ENCODE measurements at places on chromosomes 11 and 22.

GRCh38 chr11:111976767-111977145 is 39.6 kb downstream of the DIXDC1 start:
- DNase-seq = no peak

DNA sequence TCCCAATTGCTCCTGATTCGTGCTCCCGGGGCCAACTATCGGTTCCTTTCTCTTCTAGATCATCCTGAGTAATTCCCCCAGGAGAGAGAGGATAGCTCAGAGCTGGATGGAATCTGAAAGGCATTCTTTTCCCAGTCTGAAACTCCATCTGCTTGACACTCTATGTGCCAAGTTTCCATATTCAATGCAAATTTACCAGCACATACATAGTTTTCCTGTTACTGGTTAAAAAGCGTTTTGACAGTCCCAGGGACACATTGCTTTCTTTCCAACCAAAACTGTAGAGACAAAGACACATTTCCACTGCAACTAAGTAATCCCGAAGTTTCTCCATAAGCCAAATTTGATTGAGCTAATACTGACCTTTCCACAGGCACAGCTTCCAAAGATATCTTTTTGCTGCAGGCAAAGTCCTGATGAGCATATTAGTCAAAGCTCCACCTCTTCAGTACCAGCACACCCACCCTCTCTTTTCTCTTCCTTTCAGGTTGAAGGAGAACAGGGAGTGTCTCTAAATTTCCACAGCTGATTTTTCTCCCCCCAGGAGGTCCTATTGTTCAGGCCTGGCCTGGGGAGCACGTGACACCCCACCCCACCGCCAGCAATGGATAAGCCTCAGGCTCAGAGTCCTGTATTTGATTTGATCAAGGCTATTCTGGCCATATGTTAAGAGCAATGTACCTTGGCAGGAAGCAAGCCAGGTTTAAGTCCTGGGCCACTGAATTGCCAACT is 9.7 kb upstream of the ANKK1 start:
- DNase-seq = no peak

GRCh38 chr22:41842996-41843970 is 10.4 kb downstream of the SREBF2 start:
- DNase-seq = no peak

GRCh38 chr22:26860301-26860700 is 202.9 kb downstream of the MIAT start:
- no peak for DNase-seq

GRCh38 chr11:128939591-128939990 is 3.1 kb downstream of the TP53AIP1 start:
- DNase-seq = no peak

DNA sequence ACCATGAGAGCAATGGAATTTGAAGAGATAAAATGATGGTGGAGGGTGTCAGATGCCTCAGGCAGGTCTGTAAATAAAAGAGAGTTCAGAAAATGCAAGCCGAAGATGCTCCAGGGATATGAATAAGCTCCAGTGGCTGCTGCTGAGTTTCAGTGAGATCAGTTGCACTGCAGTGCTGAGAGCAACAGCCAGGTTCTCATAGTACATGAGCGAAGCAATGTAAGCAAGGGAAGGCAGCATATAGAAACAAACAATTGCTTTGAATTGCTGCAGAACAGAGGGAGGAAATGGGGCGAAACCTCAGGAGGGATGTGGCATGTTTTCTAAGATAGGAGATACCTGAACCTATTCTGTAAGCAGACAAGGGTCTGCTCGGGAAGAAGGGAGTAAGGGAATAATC is 369.5 kb downstream of the AASDHPPT start:
- no peak for DNase-seq

GRCh38 chr11:58958500-58958899 is 19.2 kb downstream of the GLYATL1 start:
- peak; percentile 79 for DNase-seq

- no peak for DNase-seq
Observed at GRCh38 chr11:121717296-121717695, 264.5 kb upstream of the SORL1-AS1 start.

DNA sequence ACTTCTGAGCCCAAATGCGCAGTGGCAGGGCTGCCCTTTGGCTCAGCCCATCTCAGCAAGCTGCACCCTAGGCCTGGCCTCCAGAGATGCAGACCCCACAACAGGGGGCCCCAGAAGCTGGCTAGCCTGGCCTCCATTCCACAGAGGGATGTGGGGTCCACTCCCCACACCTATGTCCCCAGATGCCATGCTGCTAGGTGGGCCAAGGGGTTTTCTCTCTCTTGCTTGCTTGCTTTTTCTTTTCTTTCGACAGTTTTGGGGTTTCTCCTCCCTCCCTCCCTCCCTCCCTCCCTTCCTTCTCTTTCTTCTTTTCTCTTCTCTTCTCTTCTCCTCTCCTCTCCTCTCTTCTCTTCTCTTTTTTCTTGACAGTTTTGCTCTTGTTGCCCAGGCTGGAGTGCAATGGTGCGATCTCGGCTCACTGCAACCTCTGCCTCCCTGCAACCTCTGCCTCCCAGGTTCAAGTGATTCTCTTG is 9.6 kb downstream of the SCARF2 start:
- DNase-seq = no peak

DNA sequence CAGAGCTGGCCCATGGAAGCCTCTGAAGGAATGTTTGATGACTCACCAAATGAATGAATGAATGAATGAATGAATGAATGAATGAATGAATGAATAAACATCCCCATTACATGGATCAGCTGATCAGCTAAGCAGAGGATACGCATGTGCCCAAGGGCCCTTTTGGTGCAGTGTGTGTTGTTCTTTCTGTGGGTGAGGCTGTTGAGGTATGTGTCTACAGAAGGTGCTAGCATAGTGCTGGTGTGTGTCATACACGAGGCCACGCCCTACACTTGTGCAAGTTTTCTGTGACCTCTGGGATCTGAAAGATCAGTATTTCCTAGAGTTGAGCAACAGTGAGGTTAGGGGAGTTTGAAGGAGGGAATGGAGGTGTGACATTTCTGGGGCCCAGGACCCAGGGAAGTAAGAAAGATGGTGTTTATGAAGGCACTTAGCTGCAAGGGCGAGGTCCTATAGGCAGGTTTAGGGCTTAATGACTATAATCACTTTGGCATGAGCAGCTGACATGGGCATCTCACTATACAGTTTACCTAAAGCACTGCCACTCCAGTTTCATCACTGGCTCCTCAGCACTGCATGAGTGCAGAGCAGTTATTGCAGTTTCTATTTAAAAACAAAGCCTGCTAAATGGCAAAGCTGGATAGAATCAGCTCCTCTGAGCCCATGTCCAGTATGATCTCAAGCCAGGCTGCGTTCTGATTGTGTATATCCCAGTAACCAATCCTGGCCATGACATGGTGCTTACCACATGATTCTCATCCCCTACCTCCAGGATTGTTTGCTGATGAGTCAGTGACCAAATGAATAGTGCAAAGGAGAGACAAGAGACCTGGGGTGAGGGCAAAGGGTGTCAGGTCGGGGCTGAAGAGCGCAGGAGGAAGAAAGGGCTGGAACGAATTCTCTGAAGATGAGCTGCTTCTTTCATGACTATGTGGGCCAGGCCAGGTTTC is 36.4 kb upstream of the E2F8 start:
- DNase-seq = no peak

DNA sequence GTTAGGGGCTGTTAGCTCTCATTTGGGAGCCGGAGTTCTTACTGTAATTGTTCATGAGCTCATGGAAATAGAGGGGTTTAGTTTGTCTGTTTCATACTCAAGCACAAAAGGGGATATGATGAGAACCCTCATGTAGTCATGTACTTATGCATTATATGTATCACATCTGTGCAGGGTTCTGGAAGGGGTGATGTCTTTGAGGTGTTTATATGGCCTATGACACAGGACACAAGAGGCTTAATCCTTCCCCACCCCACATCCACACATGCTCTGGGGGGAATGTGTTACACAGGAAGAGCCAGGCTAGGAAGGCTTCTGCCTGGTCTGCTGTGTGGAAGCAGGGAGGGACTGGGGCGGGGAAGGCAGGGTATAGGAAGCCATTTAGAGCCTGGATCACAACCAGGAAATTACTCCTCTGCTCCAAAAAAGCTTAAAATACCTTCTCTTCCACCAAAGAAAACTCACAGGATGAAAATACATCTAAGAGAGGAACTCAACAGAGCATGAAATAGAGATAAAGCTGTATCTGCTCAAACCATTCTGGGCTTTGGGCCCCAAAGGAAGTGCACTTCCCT is 316.1 kb downstream of the TMEM135 start:
- DNase-seq = no peak

GRCh38 chr11:45079567-45079942 is 66.9 kb upstream of the PRDM11 start:
- no peak for DNase-seq

GRCh38 chr11:130096823-130097222 is 27.1 kb downstream of the APLP2 start:
- DNase-seq = no peak

- no peak for DNase-seq
Observed at GRCh38 chr11:71169313-71169712, 83.1 kb downstream of the SHANK2 start.

DNA sequence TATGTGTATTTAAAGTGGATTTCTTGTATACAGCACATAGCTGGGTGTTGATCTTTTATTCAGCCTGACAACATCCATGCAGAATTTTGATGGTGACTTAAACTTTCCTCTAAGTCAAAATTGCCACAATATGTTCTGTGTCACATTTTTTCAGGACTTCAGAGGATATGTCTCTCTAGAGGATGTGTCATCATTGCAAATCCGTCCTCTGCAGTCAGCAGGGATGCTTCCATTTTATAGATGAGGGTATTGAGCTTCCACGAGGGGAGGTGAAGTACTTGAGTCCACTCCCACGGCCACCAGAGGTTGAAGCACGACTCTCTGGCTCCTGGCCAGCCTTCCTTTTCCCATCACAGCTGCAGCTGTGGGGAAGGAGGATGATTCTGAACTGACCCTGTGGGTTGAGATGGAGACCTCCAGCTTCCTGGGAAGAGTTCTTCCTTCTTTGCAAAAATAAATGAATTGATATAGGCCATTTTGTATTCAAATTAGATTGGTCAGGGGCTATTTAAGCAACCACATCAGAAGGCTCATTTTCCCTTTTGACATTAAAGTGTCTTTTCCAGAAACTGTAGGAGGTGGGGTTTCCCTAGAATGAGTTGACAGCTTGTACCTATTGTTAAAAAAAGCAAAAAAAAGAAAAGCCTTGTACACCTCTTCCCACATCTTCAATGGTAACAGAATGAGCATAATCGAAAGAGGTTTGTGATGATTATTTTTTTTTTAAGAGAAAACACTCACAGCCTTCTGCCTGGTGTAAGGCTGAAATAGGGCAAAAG is 55.2 kb upstream of the MYEOV start:
- peak; percentile 8 for DNase-seq

- DNase-seq = no peak
Observed at GRCh38 chr11:75903276-75903675, 88.3 kb downstream of the UVRAG start.

GRCh38 chr11:92297567-92298553 is 73.2 kb downstream of the FAT3 start:
- DNase-seq = no peak

GRCh38 chr11:117612177-117612576 is 184.8 kb downstream of the DSCAML1 start:
- no peak for DNase-seq

- DNase-seq = no peak
Observed at GRCh38 chr11:28730336-28730735, 622.1 kb downstream of the METTL15 start.

DNA sequence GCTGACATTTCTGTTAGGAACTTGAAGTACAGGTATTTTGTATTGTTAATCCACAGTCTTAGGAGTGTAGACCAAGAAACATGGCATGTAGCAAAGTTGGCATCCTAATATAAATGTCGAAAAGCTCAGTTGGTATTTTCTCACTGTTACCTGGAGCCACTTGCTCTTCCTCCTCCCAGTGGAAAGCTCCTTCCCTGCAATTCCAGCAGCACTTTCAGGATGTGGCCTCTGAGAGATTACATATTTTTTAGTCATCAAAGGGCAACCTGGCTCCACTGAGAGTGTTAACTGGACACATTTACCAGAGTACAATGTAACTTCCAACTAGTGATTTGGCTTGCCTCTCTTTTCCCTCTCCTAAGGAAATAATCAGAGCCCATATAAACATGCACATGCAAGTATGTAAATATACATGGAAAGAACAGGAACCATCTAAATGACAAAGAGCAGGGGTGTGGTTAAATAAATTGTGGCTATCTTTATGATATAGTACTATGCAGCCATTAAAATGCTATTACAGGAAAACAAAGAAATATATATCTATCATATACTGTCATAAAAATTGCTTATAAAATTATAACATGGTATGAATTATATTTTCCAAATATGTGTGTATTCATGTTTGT is 14.3 kb upstream of the EED start:
- no peak for DNase-seq

DNA sequence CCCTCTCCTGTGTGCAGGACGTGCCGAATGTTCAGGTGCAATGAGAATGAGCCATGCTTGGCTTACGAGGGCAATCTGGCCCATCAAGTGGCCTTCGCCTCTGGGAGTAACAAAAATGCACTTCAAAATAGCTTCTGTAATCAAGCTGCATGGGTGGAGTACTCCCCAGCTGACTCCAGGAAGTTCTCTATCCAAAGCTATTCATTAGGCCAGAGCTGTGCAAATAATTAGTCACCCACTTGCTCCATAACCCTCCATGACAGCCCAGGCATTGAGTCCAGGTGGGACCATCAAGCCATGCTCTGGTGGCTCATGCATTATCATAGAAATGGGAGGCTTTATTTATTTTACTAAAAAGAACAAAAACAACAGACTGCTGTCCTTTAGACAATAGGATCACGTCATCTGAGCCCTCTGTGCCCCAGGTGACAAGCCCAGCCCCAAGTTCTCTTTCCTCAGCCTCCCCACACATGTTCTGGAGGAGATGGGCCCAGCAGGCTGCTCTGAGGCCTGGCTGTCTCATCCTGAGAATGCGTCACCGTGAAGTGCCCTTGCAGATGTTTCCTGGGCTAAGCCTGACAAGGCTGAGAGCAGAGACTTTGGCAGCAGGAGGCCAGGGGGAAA is 244.7 kb downstream of the ETS1 start:
- DNase-seq = no peak

DNA sequence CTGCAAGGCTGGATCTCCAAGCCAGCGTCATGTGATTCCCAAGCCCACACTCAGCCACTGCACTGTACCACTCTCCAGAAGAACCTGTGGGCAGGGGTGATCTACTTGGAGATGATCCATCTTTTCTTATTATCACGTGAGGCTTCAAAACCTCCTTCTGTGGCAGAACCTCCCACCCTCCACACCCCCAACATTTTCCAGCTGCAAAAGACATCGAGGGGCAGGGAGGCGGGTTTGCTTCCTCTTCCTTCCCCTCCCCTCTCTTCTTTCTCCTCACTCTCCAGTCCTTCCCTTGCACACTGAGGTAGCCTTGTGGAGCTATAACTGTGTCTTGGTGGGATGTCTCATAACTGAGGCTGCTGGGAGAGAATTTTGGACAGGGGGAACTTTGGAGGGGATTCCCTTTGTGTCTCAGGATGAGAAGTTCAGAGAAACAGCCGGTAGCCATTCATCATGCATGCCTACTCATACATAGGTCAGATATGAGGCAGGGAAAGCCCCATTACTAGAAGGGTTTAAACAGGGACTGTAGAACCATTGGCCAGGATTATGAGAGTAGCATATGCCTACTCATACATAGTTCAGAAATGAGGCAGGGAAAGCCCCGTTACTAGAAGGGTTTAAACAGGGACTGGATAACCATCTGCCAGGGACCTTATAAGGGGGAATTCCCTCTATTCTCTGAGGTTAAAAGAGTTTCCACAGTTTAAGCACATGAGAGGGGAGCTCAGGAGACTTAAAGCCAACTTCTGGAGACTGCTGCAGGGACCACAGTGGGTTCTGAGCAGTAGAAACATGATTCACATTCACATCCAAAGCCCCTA is 420.7 kb upstream of the CADM1 start:
- DNase-seq = peak; percentile 87

- DNase-seq = no peak
Observed at GRCh38 chr22:20724676-20725454, 49.0 kb upstream of the SERPIND1 start.

All from inflammatory macrophage treated with lipopolysaccharide for 1 hour (primary cell).